ENCODE measurements at places on chromosomes 5 and 9. TPM values are rescaled to one million over a fixed set of nuclear protein-coding genes. Genes with fewer than 3 reads are reported as not detected.
A peak's percentile ranks its signal among the peaks of the same experiment; 100 is the strongest.

GRCh38 chr5:57834829-57835608 lies 352.4 kb upstream of the ACTBL2 start:
- DNase-seq, result no peak
- H3K4me1 ChIP-seq, result no peaks in the 10 kb centered on the region
- peaks cover 1% of the 10 kb centered on the region for H3K27me3 ChIP-seq
- H3K36me3 ChIP-seq, result no peaks in the 10 kb centered on the region
- H3K27ac ChIP-seq, result no peak overlapping the region
- H3K4me3 ChIP-seq, result no peak overlapping the region

Gene LRRC14B
- not detected for total RNA-seq

- peaks cover 1% of the 10 kb centered on the region for H3K36me3 ChIP-seq
- peaks cover 2% of the 10 kb centered on the region for H3K4me1 ChIP-seq
- no peak for DNase-seq
- H3K4me3 ChIP-seq, result no peak overlapping the region
- no peak overlapping the region for H3K27ac ChIP-seq
These were observed 227.3 kb downstream of the FANCC start for GRCh38 chr9:95090023-95090791.

DNA sequence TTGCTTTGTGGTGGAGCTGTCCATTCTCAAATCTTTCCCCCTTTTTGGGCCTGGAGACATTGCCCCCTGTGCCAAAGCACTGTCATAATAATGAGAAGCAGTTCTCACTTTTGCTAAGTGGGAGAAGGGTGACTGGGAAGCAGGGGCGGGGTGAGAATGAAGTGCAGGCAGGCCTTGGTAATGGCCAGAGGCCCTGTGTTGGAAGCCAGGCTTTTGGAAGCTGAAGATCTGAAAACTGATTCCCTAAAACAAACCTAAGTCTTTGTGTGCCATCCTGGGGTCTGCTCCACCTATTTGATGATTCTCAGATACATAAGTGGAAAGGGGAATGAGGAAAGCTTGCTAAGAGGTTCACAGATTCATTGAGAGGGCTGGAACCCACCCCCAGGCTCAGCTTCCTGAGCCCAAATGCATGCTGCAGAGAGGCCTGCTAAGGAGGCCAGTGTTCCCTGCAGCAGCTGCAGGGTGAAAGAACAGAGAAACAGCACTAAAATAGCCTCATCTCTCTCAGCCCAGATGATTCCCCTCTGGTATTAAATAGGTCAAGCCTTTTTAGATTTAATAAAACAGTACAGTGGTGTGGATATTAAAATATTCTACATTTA lies 75.0 kb downstream of the NSG2 start:
- no peak overlapping the region for H3K27ac ChIP-seq
- H3K4me1 ChIP-seq, result no peaks in the 10 kb centered on the region
- H3K4me3 ChIP-seq, result no peak overlapping the region
- peaks cover 2% of the 10 kb centered on the region for H3K27me3 ChIP-seq
- H3K36me3 ChIP-seq, result no peaks in the 10 kb centered on the region

- no peak overlapping the region for H3K4me3 ChIP-seq
- no peak overlapping the region for H3K27ac ChIP-seq
- no peaks in the 10 kb centered on the region for H3K4me1 ChIP-seq
- H3K27me3 ChIP-seq, result peaks cover 35% of the 10 kb centered on the region
- no peaks in the 10 kb centered on the region for H3K36me3 ChIP-seq
- no peak for DNase-seq
These were observed 34.8 kb upstream of the DENND1A start for GRCh38 chr9:123964761-123965160.

- peaks cover 44% of the 10 kb centered on the region for H3K4me1 ChIP-seq
- no peak overlapping the region for H3K4me3 ChIP-seq
- H3K27me3 ChIP-seq, result no peaks in the 10 kb centered on the region
- no peak overlapping the region for H3K27ac ChIP-seq
- H3K36me3 ChIP-seq, result no peaks in the 10 kb centered on the region
- no peak for DNase-seq
These were observed 69.5 kb downstream of the NIPBL start for GRCh38 chr5:36946101-36946500.

Gene FOXD1
- total RNA-seq, result 0.38 TPM

Gene GCNT4
- 2.4 TPM for total RNA-seq

DNA sequence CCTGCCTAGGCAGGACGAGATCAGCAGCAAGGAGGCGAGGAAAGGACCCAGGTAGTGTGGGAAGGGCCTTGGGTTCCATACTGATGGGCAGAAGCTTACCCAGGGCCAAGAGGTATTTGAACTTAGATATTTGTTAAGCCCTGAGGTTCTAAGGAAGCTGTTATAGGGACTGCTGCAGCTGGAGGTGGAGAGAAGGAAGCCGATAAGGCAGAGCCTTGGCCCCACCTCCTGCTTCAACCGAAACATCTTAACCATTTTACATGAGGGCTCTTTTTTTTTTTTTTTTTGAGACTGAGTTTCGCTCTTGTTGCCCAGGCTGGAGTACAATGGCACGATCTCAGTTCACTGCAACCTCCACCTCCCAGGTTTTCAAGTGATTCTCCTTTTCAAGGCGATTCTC lies 8.6 kb upstream of the AQP3 start:
- H3K27me3 ChIP-seq, result no peaks in the 10 kb centered on the region
- peaks cover 70% of the 10 kb centered on the region for H3K4me1 ChIP-seq
- peak overlapping the region; percentile 20 for H3K4me3 ChIP-seq
- peak overlapping the region; percentile 50 for H3K27ac ChIP-seq

Gene ADAMTS2
- total RNA-seq, result not detected

DNA sequence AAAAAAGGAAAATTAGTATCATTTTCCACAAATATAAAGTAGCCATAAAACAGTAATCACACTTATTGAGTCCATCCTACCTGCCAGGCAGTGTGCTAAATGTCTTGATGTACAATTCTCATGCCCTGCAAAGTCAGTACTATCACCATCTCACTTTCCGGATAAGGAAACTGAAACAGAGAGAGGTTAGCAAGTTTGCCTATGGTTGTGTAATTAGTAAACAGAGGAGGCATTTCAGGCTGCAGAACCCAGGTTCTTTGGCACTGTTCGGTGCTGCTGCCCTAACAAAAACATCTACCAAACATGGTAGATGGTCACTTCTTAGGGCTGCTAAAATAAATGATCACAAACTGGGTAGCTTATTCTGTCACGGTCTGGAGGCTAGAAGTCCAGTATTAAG lies 22.6 kb downstream of the PLAC8L1 start:
- H3K36me3 ChIP-seq, result no peaks in the 10 kb centered on the region
- no peak overlapping the region for H3K27ac ChIP-seq
- H3K4me1 ChIP-seq, result peaks cover 9% of the 10 kb centered on the region
- H3K27me3 ChIP-seq, result peaks cover 10% of the 10 kb centered on the region
- no peak for DNase-seq

- H3K27me3 ChIP-seq, result peaks cover 52% of the 10 kb centered on the region
- no peak for DNase-seq
- H3K4me3 ChIP-seq, result no peak overlapping the region
- H3K36me3 ChIP-seq, result peaks cover 3% of the 10 kb centered on the region
These were observed 42.0 kb upstream of the UNC5A start for GRCh38 chr5:176768174-176768970.

Gene CA9
- total RNA-seq, result 0.90 TPM

Gene AUH
- 40.9 TPM for total RNA-seq

DNA sequence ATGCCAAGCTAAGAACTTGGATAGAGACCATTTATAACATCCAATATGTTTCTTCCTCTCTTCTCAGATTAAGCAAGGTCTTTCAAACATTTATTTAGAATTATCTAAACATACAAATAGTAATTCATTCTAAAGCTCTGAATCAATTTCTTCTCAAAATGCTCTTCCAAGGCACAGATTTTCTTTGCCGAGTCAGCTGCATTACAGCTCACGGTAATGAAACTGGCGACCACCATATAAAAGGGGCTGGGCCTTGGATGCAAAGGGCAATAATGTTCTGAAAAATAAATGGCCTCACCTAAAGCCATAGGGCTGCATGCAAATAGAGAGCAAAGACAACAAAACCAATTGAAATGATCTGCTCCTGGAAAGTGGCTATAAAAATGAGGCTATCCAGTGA lies 63.8 kb downstream of the MED27 start:
- DNase-seq, result no peak
- H3K4me1 ChIP-seq, result peaks cover 6% of the 10 kb centered on the region
- H3K4me3 ChIP-seq, result no peak overlapping the region
- no peaks in the 10 kb centered on the region for H3K27me3 ChIP-seq
- H3K27ac ChIP-seq, result no peak overlapping the region

- H3K27me3 ChIP-seq, result no peaks in the 10 kb centered on the region
- peak overlapping the region; percentile 85 for H3K27ac ChIP-seq
- H3K4me1 ChIP-seq, result peaks cover 50% of the 10 kb centered on the region
- peaks cover 42% of the 10 kb centered on the region for H3K36me3 ChIP-seq
- peak; percentile 78 for DNase-seq
These were observed 37.5 kb upstream of the SUSD3 start for GRCh38 chr9:93020771-93021670.

- peaks cover 45% of the 10 kb centered on the region for H3K27me3 ChIP-seq
- peaks cover 16% of the 10 kb centered on the region for H3K4me1 ChIP-seq
- DNase-seq, result peak; percentile 13
- H3K4me3 ChIP-seq, result peak overlapping the region; percentile 32
These were observed 183.1 kb downstream of the C9orf50 start for GRCh38 chr9:129437626-129438323.

Gene NDUFAF2
- total RNA-seq, result 38.4 TPM

DNA sequence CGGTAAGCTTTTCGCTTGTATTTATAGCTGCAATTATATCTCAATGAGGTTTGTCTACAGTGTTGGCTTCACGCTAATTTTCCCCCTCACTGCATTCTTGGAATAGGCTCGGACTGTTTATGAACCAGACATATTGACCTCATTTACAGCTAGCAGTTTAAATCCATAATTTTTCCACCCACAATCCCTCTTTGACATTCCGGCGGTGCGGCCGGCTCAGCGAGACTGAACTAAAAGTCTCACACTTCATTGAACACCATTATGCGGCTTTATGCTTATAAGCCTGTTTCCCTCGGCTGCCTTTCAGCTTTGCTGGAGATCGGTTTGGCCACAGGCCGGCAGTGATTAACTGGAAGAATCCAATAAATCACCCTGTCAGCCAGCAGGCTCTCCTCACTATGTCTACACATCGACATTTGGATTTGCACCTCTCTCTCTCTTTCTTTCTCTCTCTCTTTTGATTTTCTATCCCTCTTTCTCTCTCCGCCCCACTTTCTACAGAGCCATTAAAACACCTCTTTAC lies 315.0 kb upstream of the TLE4 start:
- DNase-seq, result no peak
- H3K36me3 ChIP-seq, result no peaks in the 10 kb centered on the region
- peaks cover 10% of the 10 kb centered on the region for H3K27me3 ChIP-seq
- H3K27ac ChIP-seq, result no peak overlapping the region

All from activated CD4-positive, alpha-beta memory T cell treated with anti-CD3 and anti-CD28 coated beads for 36 hours (primary cell).